ENCODE measurements at places on chromosomes 11 and 22.

DNA sequence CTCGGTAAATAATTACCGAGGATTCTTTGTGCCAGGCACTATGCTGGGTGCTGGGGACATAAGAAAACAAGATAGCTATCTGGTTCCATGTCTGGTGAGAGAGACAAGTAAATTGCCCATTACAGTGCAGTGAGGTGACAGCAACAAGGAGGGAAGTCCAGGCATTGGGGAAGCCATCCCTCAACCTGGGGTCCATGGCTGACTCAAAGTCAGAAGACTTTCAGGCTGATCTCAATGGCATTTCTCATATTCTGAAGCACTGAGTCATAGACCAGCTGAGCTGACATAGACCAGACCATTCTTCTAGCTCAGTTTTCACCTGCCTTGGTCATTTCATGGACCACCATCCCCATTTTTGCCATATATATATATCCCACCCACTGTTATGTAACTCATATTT is 158.8 kb downstream of the TTC17 start:
- DNase-seq = no peak

DNA sequence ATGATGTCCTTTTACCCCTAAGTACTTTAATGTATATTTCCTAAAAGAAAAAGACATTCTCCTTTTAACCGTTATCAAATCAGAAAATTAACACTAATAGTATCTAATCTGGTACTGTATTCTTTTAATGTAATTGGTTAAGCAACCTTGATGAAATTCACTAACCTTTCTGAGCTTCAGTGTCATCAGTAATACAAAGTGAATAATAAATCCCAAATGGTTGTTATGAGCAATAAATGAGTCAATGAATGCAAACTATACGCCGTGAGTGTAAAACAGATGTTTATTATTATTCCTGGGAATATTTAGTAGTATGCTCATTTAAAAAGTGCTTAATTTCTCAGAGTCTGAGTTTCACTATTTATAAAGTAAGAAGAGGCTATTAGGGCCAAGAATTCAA is 21.5 kb downstream of the UEVLD start:
- DNase-seq = no peak

DNA sequence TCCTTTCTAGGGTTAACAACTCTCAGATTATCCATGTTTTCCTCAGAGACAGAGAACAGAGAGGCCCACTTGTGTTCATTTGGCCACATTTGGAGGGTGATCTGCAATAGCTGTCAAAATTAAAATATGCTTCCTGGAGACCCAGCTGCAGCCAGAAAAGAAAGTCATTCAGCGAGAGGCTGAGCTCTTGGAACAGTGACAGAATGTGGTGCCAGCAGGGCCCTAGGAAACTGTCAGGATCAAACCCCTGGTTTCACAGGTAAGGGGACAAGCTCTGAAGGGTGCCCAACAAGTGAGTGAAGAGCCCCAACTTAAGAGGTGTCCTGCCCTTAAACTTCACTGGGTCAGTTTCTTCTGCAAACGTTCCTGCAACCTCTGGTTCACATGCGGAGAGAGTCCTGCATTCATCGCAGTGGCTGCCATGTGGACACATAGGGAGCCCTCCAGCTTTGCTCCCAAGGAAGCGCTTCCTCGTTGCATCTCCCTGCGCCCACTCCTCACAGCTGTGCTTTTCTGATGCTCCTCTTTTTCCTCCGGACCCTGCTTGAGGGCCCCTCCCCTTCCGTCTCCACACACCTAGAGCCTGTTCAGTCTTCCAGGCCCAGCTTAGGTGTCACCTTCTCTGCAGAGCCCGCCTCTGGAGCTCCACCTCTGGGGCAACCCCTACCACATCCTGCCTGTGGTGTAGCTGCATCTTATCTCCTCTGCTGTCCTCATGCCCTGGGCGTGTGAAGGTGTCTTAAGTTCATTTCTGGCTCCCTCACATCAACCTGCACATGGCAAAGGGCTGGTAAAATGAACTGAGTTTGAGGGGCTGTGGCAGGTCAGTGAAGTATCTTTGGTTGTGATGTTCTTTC is 3.9 kb downstream of the UCP3 start:
- peak; percentile 80 for DNase-seq

- DNase-seq = no peak
Measured at GRCh38 chr11:121429556-121429955, 22.6 kb upstream of the SORL1 start.

- DNase-seq = no peak
Measured at GRCh38 chr11:74033046-74033445, 24.2 kb upstream of the UCP3 start.

- DNase-seq = no peak
Measured at GRCh38 chr22:28907311-28908008, 24.1 kb downstream of the ZNRF3 start.
